Stimulated activated CD4-positive, alpha-beta T cell treated with anti-CD3 and anti-CD28 coated beads, Interleukin-1b, Interleukin-23, amount 100 ng/mL, for 24 hours (primary cell): ENCODE measurements at places on chromosomes 6 and 20.
A peak's percentile ranks its signal among the peaks of the same experiment; 100 is the strongest.

DNA sequence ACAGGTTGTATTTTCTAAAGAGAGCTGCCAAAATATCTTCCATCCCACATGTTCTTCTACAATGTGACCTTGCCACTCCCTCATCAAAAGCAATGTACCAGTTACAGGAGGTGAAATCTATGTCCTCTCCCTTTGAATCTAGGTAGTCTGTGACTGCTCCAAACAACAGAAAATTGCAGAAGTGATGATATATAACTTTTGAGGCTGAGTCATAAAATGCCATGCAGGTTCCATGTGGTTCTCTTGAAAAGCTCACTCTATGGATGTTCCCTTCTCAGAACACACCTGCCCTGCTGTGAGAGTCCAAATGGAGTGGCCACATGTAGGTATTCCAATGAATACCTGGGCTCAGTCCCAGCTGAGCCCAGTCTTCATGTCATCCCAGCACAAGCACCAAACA is 16.9 kb upstream of the PHIP start:
- no peak for DNase-seq

- DNase-seq, result no peak
These were observed 77.5 kb downstream of the CDH22 start for GRCh38 chr20:46230801-46231282.

- DNase-seq, result no peak
These were observed 57.3 kb upstream of the SMLR1 start for GRCh38 chr6:130769861-130770260.

DNA sequence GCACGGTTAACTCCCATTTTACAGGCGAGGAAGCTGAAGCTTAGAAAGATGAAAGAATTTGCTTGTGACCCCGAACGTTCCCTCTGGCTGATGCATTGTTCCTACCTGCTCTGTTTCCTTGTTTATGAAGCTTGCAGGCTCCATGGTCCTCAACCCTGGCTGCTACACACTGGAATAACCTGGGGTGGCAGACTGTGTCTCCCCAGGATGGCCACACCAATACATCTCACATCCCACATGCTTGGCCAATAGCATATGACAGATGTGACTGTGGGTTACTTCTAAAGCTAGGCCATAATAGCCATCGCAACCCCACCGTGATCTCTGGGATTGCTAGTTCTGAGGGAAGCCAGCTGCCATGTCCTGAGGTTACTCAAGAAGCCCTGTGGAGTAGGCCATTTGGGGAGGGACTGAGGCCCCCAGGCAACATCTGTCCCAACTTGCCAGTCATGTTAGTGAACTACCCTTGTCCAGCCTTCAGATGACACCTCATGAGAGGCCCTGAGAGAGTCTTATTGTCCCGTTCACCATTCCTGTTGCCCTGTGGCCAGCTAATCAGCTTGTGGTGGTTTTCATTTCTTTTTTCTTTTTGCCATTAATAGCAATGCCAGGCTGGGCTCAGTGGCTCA is 6.7 kb upstream of the FAM110A start:
- no peak for DNase-seq

DNA sequence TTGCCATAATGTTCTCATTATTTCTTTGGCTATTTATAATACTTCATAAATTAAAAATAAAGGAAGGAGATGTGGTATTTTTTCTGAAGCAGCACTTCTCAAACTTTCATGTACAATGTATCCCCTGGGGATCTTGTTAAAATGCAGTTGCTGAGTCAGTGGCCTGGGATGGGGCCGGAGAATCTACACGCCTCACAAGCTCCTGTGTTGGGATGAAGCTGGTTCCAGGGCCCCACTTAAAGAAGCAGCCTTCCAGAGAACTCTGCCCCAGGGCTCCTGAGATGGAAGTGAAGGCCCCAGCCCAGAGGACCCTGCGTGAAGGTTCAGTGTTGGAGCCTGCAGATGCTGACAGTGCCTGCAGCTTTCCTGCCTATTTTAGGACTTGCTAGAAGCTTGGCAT is 40.1 kb upstream of the SLC23A2 start:
- no peak for DNase-seq

DNA sequence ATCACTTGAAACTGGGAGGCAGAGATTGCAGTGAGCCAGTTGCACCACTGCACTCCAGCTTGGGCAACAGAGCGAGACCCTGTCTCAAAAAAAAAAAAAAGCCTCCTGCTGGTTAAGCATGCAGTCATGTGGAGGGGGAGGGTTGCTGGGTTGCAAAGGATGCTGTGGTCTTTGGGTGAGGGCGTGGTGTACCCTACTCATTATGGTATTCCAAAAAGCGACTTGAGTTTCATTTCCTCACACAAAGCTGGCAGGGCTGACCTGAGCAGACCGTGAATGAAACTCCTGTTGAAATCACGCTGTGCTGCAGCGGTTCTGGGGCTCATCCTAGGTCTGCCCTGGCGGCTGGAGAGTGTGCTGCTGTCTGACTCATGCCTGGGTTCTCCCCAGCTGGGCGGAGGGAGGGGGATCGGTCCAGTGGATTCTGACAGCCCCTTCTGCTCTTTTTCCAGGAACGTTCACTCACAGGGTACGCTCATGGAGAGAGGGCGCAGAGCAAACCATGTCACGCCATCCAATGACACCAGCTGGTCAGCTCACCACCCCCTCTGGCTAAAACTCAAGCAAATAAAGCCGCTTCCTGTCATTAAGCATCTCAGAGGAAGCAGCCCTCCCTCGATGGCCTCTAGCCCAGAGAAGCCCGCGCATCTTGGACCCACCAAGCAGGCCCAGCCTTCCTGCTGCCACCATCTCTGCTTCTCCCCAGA is 166.2 kb downstream of the SCML4 start:
- DNase-seq, result peak; percentile 41

- no peak for DNase-seq
These were observed 1145.1 kb upstream of the MAP3K7 start for GRCh38 chr6:91731939-91732338.

- DNase-seq, result no peak
These were observed 52.3 kb downstream of the EZR start for GRCh38 chr6:158766621-158767455.

- DNase-seq, result no peak
These were observed 113.5 kb upstream of the SLC24A3 start for GRCh38 chr20:19098806-19099578.

DNA sequence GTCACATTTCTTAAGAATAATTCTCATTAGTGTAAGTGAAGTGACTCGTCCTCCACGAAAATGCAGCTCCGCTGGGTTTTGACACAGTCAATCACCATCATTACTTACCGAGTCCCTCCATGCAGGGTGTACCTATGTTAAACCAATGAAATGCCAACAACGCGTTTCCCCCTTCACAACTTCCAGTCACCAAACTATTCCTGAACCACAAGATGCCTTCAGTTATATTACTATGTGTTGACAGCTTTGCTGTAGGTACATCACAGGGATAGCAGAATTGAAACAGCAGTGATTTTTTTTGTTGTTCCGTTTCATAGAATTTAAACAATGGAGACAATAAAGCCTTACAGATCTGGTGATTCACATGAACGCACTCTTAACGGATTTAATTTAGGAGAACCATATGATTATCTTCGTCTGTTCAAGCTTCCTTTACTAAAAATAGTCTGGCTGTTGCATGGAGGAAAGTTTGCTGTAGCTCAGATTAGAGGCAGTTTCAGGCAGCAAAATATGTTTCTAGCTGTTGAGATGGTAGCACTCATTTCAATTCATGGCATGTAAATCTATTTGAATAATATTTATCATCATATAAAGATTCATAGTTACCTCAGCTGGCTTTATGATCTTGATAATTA is 652.8 kb downstream of the PRKN start:
- no peak for DNase-seq

GRCh38 chr6:37324131-37325033 is 29.4 kb upstream of the RNF8 start:
- no peak for DNase-seq

DNA sequence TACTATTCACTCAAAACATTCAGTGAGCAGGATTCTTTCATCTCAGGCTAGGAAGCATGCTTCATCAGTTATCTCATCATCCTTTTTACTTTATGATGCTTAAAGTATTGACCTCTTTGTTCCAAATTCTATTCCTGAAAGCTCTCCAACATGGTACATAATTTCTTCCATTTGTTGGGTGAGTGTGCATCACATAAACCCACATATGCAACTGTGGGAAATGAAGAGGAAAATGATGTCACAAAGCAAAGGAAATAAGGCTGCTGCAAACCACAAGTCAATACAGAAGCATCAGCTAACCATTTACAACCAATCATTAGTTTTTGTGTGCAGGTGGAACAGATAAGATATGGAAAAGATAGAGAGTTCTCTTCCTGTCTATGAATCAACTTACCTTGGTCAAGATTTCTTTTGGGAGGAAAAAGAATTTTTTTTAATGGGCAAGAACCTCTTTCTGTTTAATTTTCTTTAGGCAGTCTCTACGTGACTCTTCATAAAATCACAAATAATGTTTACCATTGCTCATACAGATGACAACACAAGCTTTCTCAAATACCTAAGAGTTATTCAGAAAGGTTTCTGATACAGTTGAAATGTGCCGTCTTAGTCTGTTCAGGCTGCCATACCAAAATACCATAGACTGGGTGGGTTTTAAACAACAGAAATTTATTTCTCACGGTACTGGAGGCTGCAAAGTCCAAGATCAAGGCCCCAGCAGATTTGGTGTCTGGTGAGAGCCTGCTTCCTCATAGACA is 259.9 kb downstream of the ADGRG6 start:
- no peak for DNase-seq

GRCh38 chr6:88709819-88710246 is 253.6 kb downstream of the RNGTT start:
- DNase-seq, result no peak
